Stimulated activated CD8-positive, alpha-beta memory T cell treated with anti-CD3 and anti-CD28 coated beads, Interleukin-2, amount 100 ng/mL, for 1 hour (primary cell): ENCODE measurements at places on chromosomes 1 and 21.

DNA sequence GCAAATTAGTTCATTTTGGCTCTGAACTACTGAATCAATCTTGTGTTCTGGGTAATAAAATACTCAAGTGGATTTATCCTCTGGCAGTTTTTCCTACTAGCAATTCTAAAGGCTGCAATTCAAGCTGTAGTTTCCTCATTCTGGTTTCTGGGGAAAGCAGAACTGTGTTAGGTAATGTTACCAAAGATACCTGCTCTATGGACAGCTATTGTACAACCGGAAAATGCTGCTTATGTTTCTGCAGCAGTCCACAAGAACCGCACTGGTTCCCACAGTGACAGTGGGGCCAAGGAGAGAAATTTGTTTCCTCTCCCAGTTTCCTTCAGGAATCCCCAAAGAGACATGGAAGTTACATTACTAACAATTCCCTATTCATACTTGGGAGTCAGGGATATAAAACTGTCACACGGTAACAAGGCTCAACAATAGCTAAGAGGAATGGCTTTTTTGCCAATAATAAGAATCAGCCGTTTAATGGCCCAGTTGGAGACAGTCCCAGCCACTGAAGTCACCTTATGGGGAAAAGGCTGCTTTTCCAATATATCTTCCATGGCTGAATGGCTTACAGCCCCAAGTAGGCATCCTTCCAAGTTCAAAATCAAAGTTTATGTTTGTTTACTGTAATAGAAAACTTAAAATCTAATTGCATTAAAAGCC lies 52.6 kb downstream of the PCNX2 start:
- DNase-seq, result no peak

DNA sequence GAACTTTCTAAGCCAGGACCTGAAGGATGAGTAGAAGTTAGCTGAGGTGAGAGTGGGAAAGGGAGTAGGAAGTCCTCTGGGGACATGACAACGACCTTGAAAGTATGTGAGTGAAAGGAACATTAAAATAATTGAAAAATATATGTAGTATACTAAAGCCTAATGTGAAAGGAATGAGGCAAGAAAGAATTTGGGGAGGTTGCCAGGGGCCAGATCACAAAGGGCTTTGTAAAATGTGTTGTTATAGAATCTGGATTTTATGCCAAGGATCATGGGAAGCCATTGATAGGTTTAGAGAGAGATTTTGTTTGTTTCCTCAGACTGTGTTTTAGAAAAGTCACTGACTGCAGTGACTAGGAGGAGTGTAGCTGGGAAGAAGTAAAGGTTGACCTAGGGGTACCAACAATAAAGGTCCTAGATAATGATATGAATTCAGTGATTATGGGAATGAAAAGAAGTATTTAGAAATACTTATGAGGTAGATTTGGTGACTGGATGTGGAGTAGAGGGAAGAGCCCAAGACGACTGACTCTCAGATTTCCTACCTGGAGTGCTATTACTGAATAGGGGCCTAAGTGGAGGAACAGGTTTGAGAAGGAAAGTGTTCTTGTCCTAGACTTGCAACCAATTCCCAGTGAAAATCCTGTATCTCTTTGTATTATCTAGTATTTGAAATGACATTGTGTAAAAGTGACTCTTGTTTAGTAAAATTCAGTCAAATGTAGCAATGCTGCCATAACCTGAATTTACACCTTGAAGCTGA lies 179.8 kb downstream of the PHTF1 start:
- DNase-seq, result no peak

DNA sequence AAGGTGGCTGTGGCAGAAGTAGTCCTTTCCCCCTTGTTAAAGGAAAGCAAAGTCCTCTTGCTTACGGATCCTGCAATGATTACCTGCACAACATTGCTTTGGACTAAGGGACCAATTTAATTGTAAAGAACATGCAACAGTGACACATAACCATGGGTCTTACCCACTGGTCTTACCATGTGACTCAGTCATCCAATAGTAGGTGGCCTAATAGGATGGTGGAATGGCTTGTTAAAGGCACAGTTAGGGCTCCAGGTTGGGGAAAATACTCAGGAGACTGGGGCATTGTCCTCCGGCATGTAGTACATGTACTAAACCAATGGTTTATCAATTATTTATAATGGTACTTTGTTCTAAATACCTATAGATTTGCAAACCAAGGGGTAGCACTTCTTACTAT lies 2.1 kb upstream of the YIPF1 start:
- DNase-seq, result no peak

DNA sequence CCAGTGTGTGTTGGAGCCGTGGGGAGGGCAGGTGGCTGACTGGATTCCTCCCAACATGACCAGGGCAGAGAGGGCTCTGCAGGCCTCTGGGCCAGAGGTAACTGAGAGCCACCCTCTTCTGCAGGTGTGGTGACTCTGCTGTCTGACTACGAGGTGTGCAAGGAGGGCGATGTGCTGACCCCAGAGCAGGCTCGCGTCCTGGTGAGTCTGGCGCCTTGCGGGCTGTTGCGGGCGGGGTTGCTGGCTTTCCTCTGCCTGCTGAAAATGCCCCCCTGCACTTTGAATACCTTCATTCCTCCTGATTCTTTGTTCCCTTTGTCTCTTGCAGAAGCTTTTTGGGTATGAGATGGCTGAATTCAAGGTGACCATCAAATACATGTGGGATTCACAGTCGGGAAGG lies 6.7 kb downstream of the MRTO4 start:
- DNase-seq, result no peak

- no peak for DNase-seq
Measured at GRCh38 chr1:245432228-245432875, 277.6 kb downstream of the KIF26B start.

- no peak for DNase-seq
Measured at GRCh38 chr1:244854166-244854565, 10.2 kb downstream of the HNRNPU start.

DNA sequence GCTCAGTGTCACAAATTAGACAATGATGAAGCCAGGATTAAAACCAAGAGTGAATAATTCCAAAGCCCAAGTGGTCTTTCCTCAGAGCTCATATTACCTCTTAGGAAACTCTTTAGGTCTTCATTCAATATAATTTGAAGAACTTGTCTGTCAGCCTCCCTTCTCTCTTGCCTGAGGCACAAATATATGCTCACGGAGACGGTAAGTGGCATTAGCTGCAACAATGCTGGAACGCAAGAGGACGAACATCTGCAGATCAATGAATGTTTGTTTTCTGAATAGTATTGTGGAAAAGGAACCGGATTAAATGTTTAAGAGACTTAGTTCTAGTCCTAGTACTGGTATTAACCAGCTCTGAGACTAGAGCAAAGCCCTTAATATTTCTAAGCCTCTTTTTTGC lies 39.7 kb upstream of the LYST start:
- no peak for DNase-seq

DNA sequence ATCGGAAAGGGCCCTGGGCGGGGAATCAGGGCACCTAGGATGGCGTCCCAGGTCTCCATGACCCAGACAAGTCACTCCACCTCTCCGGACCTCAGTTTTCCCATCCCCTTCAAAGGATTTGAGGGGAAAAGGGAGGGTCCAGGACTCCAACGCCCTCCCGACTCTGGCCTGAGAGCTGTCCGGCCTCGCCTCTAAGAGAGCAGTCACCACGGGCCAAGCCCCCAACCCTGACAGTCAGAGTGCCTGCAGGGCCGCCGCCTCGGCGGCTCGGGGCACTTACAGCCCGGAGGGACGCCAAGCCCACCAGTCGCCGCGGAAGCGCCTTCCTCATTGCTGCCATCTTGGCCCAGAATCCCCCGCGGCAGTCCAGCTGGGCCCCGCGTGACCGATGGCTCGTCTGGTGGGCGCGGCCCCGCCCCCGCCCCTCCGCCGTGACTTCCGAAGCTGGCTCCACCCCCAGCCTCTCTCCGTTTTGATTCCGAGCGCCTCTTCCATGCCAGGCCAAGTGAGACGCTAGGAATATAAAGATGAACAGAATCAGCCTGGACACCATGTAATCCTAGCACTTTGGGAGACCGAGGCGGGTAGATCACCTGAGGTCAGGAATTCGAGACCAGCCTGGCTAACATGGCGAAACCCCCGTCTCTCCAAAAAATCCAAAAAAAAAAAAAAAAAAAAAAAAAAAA lies at the start of gene HMGCL:
Gene HMGCL (minus strand): TSS at position 354 of the 686 bp plus-strand sequence. CDS start 14 bp downstream, at position 340.
- DNase-seq, result peak; percentile 77

DNA sequence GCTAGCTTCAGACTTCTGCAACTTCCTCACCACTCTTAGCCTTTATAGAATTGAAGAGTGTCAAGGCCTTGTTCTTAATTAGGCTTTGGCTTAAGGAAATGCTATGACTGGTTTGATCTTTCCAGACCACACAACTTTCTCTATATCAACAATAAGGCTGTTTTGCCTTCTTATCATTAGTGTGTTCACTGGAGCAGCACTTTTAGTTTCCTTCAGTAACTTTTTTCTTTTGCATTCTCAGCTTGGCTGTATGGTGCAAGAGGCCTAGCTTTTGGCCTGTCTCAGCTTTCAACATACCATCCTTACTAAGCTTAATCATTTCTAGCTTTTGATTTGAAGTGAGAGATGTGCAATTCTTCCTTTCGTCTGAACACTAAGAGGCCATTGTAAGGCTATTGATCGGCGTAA lies 8.6 kb downstream of the PRKACB start:
- no peak for DNase-seq

- DNase-seq, result no peak
Measured at GRCh38 chr21:45034556-45035476, 39.6 kb upstream of the ADARB1 start.

DNA sequence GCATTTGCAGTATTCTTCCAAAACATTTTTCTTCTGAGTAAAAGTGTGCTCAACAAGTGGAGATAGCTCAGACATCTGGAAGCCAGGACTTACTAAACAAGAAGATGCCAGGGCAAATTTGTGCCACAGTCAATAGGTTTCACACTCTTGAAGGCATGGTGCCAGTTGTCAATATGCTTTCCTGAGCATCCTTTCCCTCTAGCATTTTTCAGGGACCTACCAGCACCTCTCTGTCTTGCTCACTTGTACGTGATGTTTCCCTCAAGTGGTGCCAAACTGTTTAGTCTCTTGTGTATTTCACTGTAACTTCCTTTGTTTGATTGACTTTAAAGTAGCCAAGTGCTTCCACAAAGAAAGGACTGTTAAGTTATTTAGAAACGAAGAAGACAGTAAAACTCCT lies 194.0 kb upstream of the SGIP1 start:
- DNase-seq, result no peak

DNA sequence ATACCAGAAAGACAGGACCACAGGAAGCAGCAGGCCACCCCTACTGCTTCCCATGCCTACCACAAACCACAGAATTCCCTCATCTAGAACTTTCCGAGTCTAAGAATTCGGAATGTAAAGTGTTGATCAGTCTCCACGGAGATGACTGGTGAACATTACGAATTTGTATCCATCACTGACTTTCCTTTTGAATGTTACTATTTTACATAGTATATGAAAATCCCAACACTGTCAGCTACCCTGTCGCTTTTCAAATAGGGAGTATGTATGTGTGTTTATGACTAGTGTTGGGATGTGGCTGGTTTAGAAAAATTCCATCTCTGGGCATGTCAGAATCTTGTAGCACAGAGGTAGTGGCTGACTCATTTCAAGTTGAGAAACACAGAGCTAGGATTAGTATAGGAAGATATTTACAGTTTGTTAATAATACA lies 118.2 kb downstream of the COQ8A start:
- no peak for DNase-seq

DNA sequence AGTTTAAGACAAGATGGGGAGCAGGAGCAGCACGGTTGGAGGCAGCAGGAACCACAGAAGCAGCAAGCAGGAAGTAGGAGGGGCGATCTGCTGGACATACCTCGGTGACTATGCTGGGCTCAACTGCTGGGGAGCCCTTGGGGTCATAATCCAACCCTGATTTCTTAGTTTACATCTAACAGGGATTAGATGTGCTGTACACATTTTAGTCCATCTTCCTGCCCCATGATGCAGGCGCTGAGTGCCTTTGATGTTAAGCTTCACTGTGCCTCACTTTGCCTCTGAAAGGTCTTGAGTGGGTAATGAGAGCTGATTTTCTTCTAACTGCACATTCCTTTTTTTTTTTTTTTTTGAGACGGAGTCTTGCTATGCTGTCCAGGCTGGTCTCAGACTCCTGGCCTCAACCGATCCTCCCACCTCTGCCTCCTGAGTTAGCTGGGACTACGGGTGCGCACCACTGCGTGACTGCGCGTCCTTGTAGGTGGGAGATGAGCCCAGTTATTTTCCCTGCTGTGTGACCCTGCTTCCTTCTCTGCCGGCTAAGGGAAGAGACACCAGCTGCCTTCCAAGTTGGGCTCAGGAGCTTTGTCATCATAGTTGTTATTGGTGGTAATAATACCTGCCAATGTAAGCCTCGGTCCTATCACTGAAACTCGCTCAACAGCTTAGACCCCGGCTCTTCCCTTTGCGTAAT lies 1.1 kb upstream of the RCAN3 start:
- DNase-seq, result no peak

DNA sequence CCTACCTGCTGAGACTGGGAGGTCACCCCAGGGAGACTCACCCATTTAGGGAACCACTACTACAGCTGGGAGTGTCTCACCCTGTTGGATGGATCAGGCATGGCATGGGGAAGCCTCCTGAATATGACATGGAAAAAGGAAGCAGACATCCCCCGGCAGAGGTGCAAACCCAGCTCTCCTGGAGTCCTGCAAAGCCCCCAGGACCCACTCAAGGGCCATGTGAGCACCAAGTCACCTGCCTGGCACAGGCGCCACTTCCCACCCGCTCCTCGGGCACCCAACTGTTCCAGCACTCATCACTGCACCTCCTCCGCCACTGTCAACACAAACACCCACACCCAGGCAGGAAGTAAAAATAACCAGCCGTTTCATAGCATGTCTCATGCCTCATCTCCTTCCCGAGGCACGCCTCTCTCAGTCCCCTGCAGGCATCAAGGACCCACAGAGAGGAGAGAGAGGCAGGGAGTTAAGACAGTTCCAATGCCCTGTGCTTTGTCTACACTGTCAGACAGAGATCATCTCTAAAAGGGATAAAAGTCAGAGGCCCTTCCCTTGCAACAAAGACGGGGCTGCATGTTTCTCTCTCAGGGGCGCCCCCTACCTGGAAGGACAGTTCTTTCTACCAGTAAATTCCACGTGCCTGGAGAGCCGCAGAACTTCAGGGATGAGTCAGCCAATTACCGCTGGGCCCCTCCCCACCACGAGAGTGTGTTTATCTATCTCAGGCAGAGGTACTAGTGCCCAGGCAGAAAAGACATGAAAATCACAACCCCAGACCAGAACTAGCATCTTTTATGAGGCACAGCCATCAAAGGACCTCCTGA lies 150.1 kb upstream of the SOD1 start:
- peak; percentile 38 for DNase-seq

GRCh38 chr1:81029266-81029665 lies 771.5 kb upstream of the ADGRL2 start:
- no peak for DNase-seq

GRCh38 chr1:17213148-17213781 lies 8.3 kb downstream of the PADI1 start:
- no peak for DNase-seq

DNA sequence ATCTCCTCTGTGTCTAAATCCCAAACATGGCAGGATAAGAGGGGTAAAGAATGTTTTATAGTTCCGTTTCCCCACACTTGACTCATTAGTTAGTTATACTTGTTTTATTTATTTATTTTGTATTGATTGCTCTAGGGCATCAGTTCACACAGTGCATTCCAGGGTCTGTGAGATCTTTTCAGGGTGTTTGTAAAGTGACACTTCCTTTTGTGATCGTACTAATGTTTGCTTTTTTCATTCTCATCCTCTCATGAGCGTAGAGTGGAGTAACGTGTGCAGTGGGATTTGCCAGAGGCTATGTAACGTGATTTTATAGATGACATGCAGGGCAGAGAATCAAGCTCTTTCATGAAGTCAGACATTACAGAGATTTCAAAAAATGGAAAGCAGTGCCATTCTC lies 103.2 kb downstream of the SCCPDH start:
- DNase-seq, result no peak
